PC-3 (cell line): ENCODE measurements at places on chromosomes 7 and 10.
A peak's percentile ranks its signal among the peaks of the same experiment; 100 is the strongest.

DNA sequence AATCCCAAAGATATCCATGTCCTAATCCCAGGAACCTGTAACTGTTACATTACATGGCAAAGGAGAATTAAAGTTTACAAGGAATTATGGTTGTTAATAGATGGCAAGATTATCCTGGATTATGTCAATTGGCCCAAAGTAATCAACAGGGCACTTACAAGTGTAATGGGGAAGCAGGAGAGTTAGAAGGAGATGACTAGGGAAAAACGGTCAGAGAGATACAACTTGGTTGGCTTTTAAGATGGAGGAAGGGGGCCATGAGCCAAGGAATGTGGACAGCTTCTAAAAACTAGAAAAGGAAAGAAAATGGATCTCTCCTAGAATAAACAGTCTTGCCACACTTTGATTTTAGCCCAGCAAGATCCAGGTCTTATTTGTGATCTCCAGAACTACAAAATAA is 3.3 kb downstream of the JMJD1C start:
- no peak for DNase-seq
- H3K4me3 ChIP-seq, result no peak overlapping the region
- H3K27me3 ChIP-seq, result no peaks in the 10 kb centered on the region
- H3K4me1 ChIP-seq, result peaks cover 22% of the 10 kb centered on the region

- DNase-seq, result no peak
- H3K27ac ChIP-seq, result no peak overlapping the region
- no peaks in the 10 kb centered on the region for H3K27me3 ChIP-seq
- no peak overlapping the region for H3K4me3 ChIP-seq
- peaks cover 22% of the 10 kb centered on the region for H3K4me1 ChIP-seq
- H3K36me3 ChIP-seq, result no peaks in the 10 kb centered on the region
Observed at GRCh38 chr10:6313111-6313895, 110.6 kb downstream of the PFKFB3 start.

DNA sequence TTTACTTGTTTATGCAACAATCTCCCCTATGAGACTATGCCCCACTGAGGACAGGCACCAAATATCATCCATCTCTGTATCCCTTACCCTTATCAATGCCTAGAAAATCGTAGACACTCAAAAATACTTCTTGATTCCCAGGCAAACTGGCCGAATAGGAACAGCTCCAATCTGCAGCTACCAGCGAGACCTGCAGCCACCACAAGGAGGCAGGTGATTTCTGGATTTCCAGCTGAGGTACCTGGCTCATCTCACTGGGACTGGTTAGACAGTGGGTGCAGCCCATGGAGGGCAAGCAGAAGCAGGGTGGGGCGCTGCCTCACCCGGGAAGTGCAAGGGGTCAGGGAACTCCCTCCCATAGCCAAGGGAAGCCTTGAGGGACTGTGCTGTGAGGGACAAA is 10.8 kb upstream of the PPP1R3C start:
- DNase-seq, result peak; percentile 63
- no peak overlapping the region for H3K27ac ChIP-seq
- H3K36me3 ChIP-seq, result no peaks in the 10 kb centered on the region
- H3K4me1 ChIP-seq, result peaks cover 9% of the 10 kb centered on the region
- H3K27me3 ChIP-seq, result no peaks in the 10 kb centered on the region

DNA sequence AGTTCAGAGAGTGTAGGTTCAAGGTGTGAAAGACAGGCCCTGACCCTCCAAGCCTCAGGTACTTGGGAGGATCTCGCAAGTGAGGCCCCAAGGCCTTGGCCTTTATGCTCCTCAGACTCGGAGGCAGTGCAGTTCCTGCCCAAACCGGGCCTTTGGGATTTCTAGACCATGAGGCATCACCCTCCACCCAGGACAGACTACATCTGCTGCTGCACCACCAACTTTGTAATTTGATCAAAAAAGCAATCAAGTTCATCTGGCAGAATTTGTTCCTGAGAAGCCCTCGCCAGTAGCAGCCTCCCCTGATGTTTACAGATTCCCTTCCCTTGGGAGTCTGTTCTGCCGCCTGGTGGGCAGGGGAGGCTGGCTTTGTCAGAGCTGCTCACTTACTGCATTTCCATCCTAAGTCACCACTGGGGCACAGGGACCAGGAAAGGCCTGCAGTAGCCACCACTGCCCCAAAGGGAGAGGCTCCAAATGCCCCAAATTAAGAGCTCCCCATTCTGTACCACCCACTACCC is 2.1 kb downstream of the CAMK2G start:
- peak overlapping the region; percentile 2 for H3K27ac ChIP-seq
- no peaks in the 10 kb centered on the region for H3K27me3 ChIP-seq
- DNase-seq, result peak; percentile 70
- peaks cover 41% of the 10 kb centered on the region for H3K4me1 ChIP-seq
- peaks cover 55% of the 10 kb centered on the region for H3K36me3 ChIP-seq

DNA sequence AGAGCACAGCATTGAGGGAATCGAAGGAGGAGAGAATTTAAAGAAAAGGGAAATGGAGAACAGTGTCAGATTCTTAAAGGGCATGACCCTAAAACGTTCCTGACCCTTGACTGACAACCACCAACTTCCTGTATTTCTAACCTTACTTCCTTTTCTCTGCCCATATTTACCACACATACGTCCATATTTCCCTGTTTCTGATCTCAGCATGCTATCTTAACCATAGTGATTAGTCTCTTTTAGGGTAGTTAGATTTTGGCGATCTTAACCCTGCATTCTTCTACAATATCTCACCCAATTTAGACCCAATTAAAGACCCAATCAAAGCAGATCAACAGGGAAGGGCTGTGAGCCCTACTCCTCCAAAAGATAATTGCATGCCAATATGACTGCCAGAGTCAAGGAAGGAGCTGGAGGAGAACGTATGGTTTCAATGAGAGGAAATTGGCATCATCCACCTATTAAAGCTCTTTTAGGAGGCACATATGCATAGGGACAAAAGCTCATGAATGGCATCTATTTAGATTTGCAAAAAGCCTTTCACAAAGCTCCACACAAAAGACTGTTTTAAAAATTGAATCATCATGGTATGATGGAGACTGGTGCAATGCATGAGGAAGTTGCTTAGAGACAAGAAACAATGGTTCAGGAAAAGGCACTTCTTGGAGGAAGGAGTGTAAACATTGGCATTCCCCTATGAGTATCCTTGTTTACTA is 49.0 kb upstream of the ARHGAP12 start:
- no peak overlapping the region for H3K4me3 ChIP-seq
- peak overlapping the region; percentile 42; the same call in 1 of the 2 replicates for H3K27ac ChIP-seq
- H3K27me3 ChIP-seq, result no peaks in the 10 kb centered on the region
- H3K4me1 ChIP-seq, result peaks cover 11% of the 10 kb centered on the region
